ENCODE measurements at places on chromosomes 13 and 19. TPM values are rescaled to one million over a fixed set of nuclear protein-coding genes. Genes with fewer than 3 reads are reported as not detected.

Gene GPR42
- total RNA-seq: not detected

- peaks cover 2% of the 10 kb centered on the region for H3K27me3 ChIP-seq
- H3K27ac ChIP-seq: no peak overlapping the region
- no peaks in the 10 kb centered on the region for H3K36me3 ChIP-seq
- H3K4me1 ChIP-seq: peaks cover 7% of the 10 kb centered on the region
Observed at GRCh38 chr13:44160591-44161191, 212.9 kb upstream of the SERP2 start.

DNA sequence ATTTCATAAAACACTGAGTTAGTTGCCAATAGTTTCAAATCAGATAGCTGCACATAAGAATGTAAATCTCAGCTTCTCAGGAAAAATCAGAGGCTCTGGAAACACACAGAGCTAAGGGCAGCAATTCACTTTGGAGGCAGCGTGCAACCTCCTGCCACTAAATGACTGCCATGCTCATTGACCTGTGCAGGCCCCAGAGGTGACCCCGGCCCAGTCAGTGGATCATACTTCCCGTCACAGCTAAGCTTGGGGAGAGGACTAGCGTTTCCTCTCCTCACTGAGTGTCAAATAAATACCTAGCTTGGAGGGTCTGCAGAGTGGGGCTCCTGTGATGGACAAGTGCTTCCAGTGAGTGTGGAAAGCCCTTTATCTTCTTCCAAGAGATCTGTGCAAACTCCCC lies 67.2 kb downstream of the UQCRFS1 start:
- H3K4me3 ChIP-seq: no peak overlapping the region
- H3K27ac ChIP-seq: no peak overlapping the region
- no peaks in the 10 kb centered on the region for H3K27me3 ChIP-seq
- DNase-seq: no peak
- H3K4me1 ChIP-seq: peaks cover 16% of the 10 kb centered on the region
- no peaks in the 10 kb centered on the region for H3K36me3 ChIP-seq

- peak overlapping the region; percentile 96 for H3K27ac ChIP-seq
- DNase-seq: no peak
- peak overlapping the region; percentile 94 for H3K4me3 ChIP-seq
Observed at GRCh38 chr19:8001651-8001994, 3.8 kb downstream of the ELAVL1 start.

DNA sequence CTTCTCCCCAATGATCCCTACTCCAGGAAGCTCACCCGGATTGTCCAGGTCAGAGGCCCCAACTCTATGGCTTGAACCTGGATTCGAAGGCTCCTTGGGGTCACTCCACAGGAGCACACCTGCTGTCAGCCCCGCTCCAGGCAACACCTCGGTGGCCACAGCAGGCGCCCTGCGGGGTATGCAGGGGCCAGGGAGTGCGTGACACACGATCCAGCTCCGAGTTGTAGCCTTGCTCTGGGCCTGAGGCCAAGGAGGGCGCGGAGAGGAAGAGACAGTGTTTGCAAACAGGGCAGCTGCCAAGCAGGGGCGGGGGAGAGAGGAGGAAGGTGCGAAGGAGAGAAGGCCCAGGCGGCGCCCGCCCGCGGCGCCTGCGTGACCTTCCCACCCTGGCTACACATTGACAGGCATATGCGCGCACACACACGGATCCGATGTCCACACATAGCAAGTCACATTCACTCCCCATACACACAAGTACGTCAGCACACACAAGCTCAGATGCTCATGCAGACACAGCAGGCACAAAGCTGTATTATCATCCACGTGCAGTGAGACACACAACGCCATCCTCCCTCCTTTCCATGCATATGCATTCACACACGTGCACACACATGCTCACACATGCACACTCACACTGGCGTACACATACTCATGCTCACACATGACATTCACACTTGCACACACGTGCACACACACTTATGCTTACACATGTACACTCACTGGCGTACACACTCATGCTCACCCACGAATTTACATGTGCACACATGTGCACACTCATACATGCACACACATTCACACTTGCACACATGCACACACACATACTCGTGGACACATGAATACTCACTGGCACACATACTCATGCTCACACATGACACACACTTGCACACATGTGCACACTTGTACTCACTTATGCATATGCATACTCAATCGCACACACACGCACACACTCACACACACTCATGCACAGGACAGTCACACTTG lies 10.4 kb downstream of the SBK2 start:
- no peak overlapping the region for H3K4me3 ChIP-seq
- no peak for DNase-seq
- H3K4me1 ChIP-seq: peaks cover 5% of the 10 kb centered on the region
- H3K36me3 ChIP-seq: no peaks in the 10 kb centered on the region

DNA sequence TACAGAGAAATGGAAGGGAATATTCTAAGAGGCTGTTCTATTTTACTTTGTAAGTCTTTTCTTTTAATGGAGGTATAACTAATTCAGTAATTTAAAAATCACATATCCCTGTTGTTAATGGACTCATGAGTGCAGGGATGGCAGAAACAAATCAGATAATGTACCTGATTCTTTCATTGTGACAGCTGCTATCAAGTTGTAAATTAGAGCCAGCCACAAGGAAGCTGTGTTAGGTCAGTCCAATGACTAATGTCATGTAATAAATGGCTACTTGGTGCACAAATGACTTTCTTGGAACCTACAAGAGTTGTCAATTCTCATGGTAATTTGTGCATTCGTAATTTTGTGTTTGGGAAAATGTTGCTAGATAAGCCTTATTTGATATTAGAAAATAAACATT lies 446.4 kb downstream of the DCT start:
- no peak overlapping the region for H3K4me3 ChIP-seq
- no peak for DNase-seq
- H3K4me1 ChIP-seq: peaks cover 17% of the 10 kb centered on the region
- no peak overlapping the region for H3K27ac ChIP-seq
- H3K36me3 ChIP-seq: peaks cover 3% of the 10 kb centered on the region

- H3K4me1 ChIP-seq: peaks cover 7% of the 10 kb centered on the region
- no peak for DNase-seq
- no peak overlapping the region for H3K27ac ChIP-seq
- H3K36me3 ChIP-seq: no peaks in the 10 kb centered on the region
- H3K27me3 ChIP-seq: no peaks in the 10 kb centered on the region
Observed at GRCh38 chr13:108944760-108945159, 315.3 kb downstream of the MYO16 start.

DNA sequence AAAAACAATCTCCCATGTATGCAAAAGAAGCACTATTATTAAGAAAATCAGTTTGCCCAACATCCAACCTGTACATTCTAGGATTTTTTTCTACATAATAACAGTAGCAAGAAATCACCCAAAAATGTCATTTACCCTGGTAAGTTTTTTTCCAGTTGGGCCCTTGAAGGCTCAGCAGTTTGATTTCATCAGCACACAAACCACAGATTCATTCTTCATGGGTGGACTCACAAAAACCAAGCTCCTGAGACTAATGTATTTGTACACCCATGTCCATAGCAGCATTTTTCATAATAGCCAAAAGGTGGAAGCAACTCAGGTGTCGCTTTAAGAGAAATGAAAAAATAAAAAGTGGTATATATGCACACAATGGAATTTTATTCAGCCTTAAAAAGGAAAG lies 210.1 kb downstream of the TBC1D4 start:
- DNase-seq: no peak
- H3K36me3 ChIP-seq: no peaks in the 10 kb centered on the region
- H3K27ac ChIP-seq: no peak overlapping the region
- H3K27me3 ChIP-seq: no peaks in the 10 kb centered on the region

- no peak for DNase-seq
- H3K4me1 ChIP-seq: peaks cover 5% of the 10 kb centered on the region
- H3K4me3 ChIP-seq: no peak overlapping the region
- peaks cover 10% of the 10 kb centered on the region for H3K36me3 ChIP-seq
Observed at GRCh38 chr19:29815231-29815630, 3.4 kb downstream of the CCNE1 start.

DNA sequence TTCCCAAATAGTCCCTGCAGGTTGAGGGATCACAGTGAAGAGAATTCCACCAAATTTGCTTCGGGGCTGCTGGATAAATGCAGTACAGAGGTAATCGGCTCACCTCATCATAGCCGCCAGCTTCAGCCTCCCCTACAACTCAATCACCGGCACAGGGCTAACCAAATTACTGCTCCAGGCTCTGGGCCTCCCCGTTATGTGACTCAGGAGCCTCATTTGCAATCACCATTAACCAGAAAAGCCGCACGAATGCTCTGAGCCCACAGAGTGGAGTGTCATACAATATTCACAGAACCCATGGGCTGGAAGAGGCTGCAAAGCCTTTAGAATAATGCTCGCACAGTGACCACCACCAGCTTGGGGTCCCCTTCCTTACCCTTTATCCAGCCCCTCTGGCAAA lies 4.9 kb downstream of the SIAH3 start:
- H3K27ac ChIP-seq: no peak overlapping the region
- no peak for DNase-seq
- no peaks in the 10 kb centered on the region for H3K36me3 ChIP-seq
- peaks cover 20% of the 10 kb centered on the region for H3K4me1 ChIP-seq
- no peak overlapping the region for H3K4me3 ChIP-seq

All from type B pancreatic cell (in vitro differentiated cells).